Inflammatory macrophage (primary cell): ENCODE measurements at places on chromosomes 16 and 17.

- DNase-seq: no peak
Observed at GRCh38 chr17:65694601-65695000, 133.2 kb upstream of the AXIN2 start.

GRCh38 chr16:69283851-69284250 is 27.3 kb upstream of the VPS4A start:
- no peak for DNase-seq

DNA sequence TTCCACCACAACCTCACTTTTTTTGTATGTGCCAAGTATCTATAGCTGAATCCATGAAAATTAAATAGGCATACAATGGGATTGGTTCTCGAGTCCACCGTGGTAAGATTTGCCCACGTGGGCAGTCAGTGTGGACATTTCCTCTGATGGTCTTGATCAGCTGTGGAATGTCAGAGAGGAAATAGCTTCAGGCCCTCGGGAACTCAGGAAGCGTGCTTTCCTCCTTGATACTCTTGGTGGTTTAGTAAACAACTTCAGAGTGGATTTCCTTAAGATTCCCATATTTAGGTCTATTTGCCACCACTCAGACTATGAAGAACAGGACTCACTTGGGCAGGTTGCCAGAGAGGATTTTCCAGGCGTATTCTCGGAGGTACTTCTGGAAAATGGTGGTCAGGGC is 152.5 kb downstream of the VPS53 start:
- no peak for DNase-seq

GRCh38 chr17:28366605-28367004 is 1.6 kb upstream of the SEBOX start:
- no peak for DNase-seq

DNA sequence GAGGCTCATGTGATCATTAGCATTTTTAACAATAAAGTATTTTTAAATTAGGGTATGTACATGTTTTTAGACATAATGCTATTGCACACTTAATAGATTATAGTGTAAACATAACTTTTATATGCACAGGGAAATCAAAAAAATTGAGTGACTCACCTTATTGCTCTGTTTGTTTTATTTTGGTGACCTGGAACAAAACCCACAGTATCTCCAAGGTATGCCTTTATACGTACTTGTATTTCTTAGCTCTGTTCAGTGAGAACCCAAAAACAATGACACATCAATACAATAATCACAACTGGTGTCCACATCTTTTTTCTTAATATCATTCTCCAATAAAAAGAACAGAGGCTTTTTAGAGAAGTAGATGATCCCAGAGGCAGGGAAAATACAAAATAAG is 112.2 kb downstream of the CYB561 start:
- no peak for DNase-seq

GRCh38 chr17:82152556-82153294 is 54.7 kb upstream of the FASN start:
- no peak for DNase-seq

DNA sequence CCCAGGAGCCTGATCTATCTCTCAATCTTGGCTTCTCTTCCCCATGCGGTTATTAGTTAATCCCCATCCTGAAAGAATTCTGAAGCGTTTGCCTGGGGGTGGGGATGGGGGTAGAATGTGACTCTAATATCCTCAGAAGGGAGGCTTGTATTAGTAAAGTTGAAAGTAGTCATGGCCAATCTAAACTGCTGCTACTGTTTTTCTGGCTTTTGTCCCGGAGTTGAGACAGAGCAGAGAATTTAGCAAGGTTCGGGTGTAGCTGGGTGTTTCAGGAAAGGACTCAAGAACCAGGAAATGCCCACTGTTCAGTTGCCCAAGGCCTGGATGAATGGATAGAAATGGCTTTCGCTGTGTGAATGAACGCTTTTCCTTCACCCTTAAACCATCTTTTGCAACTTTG is 17.6 kb upstream of the ITGAM start:
- peak; percentile 82 for DNase-seq

- DNase-seq: no peak
Observed at GRCh38 chr16:77574867-77575624, 140.2 kb upstream of the ADAMTS18 start.

DNA sequence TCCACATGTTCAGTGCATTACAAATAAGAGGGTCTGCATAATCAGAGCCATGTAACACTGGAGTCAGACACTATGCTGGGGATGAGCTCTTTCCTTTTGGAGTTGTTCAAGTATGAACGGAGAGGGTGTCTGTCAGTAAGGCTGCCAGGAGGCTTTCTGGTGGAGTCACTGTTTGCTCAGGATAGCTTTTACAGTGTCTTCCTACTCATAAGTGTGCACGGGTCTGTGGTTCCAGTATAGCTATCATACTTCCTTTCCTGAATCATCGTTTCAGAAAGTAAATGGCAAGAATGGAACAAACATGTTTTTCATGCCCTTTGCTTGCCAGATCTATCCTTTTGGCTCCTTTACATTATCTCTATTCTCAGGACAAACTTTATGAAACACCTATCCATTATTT is 152.7 kb upstream of the CDH11 start:
- DNase-seq: no peak

DNA sequence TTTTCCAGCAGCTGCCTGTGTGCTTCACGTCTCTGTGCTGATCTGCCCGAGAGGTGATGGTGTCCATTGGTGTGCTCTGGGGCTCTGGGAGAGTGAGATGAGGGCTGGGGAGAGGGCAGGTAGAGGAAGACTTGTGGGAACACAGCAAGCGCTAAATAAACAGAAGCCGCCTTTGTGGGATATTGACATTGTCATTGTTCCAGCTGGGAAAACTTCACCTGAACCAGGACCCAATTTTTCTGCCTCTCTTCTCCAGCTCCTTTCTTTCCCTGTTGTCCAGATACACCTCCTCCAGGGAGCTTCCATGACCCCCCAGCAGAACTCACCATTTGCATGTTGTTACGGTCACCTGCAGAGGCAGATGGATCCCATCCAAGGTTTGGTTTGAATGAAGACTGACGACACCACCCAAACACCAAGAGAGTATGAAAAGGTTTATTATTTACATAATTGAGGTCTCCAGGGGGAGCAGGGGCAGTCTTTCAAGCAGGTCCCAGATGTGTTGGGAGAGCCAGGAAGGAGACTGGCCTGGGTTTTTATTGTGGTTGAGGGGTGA is 3.6 kb upstream of the ITGA3 start:
- DNase-seq: no peak

GRCh38 chr16:56505181-56505580 is 14.6 kb downstream of the BBS2 start:
- no peak for DNase-seq

- DNase-seq: no peak
Observed at GRCh38 chr16:4529085-4530060, 9.2 kb downstream of the CDIP1 start.

GRCh38 chr17:68011199-68011665 is 15.0 kb upstream of the C17orf58 start:
- peak; percentile 54 for DNase-seq

GRCh38 chr16:77877712-77878347 is 89.5 kb downstream of the VAT1L start:
- DNase-seq: no peak

DNA sequence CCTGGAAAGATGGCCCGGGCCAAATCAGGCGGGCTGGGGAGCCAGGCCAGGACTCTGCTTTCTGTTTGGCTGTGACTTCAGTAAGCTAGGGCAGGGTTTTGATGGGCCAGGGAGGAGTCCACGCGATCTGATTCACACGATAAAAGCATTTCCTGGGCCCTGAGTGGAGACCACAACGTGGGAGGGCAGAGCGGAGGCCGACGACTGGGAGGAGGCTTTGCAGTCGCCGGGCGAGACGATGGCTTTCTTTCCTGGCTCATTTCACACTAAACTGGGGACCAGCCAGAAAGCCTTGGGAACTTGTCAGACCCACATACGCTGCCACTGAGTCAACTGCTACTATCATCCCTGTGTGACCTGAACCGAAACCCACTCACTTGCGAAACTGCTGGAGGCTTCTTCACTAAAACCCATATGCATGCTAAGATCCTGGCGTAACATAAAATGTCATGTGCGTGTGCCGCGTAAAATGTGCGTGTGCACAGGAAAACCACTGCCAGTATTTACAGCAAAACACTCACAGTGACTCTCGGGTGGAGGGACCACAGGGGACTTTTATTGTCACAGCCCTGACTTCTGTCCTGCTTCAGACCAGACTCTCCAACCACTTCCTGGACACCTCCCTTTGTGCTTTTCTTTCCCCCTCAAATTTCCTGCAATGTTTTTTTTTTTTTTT is 14.2 kb upstream of the RHBDF2 start:
- DNase-seq: peak; percentile 94

- DNase-seq: no peak
Observed at GRCh38 chr17:15657868-15658267, 26.2 kb downstream of the TRIM16 start.

GRCh38 chr16:67543036-67543435 is 14.4 kb downstream of the RIPOR1 start:
- no peak for DNase-seq

DNA sequence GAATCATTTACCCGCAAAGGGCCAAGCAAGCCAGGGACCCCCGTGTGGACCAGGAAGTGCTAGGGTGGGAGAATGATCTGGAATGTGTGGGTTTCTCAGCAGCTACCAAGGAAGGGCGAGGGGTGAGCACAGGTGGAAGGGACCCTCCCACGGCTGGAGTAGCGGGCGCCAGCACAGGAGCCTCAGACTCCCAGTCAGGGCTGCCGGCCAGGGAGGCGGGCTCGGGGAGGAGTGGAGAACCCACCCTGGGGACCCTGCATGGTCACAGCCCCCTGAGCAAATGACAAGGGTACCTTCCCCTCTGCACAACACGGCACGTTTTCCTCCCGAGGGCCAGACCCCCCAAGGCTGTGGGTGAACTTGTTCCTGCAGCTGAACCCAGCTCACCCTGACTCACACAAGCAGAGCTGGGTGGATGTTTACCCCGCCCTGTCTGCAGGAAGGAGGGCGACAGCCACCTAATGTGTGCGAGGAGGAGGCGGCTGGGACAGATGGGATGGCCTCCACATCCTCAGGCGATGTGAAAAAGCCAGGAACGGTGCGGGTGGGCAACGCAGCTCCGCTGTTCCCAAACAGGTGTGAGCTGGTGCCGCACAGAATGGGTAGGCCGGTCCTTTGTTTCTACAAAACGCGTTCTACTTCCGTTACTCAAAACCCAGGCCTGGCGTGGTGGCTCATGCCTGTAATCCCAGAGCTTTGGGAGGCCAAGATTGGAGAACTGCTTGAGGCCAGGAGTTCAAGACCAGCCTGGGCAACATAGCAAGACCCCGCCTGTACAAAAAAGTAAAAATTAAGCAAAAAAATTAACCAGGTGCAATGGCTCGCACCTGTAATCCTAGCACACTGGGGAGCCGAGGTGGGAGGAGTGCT is 6.2 kb downstream of the ECI1 start:
- DNase-seq: no peak

DNA sequence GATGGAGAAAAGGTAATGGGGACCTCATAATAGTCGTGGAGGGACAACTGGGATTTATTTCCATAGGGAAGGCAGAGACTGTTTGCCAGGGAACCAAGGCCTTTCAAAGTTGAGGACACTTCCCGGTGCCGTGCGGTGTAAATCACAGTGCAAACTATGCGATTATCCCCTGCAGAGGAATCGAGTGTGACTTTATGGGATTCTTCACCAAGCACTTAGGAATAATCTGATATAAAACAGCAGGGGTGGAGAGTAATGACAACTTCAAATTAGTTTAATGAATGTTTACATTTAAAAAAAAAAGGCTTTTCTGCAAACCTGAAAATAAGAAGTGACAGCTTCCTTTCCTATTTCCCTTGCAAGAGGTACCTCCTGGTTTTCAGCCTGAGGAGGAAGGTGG is 538.2 kb downstream of the MAF start:
- no peak for DNase-seq

DNA sequence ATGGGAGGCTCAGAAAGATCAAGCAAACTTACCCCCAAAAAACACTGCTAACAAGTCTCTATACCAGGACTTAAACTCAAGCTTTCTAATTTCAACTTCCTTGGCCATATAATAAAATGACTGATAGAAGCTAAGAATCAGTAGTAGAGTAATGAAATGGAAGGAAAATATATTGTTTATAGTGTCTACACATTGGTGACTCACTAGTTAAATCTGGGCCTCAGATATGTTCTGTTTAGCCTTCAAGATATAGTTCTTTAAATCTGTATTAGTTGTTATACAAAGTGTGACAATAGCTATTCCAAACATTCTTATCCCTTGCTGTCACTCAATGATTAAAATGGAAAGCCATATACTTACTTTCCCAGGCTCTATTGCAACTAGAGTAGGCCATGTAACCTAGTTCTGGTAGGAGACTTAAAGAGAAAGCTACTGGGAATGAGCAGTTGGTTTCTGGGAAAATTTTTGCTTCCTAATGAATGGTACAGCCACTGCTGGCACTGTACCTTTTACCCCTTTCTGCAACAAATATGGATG is 18.3 kb downstream of the SSH2 start:
- no peak for DNase-seq

GRCh38 chr16:67800338-67800926 is 5.9 kb downstream of the RANBP10 start:
- DNase-seq: peak; percentile 74

- DNase-seq: no peak
Observed at GRCh38 chr16:1048442-1049112, 24.0 kb upstream of the SSTR5 start.

- DNase-seq: no peak
Observed at GRCh38 chr16:1557074-1557473, 23.6 kb downstream of the TMEM204 start.

GRCh38 chr17:76164331-76164730 is 23.3 kb upstream of the FOXJ1 start:
- DNase-seq: no peak

DNA sequence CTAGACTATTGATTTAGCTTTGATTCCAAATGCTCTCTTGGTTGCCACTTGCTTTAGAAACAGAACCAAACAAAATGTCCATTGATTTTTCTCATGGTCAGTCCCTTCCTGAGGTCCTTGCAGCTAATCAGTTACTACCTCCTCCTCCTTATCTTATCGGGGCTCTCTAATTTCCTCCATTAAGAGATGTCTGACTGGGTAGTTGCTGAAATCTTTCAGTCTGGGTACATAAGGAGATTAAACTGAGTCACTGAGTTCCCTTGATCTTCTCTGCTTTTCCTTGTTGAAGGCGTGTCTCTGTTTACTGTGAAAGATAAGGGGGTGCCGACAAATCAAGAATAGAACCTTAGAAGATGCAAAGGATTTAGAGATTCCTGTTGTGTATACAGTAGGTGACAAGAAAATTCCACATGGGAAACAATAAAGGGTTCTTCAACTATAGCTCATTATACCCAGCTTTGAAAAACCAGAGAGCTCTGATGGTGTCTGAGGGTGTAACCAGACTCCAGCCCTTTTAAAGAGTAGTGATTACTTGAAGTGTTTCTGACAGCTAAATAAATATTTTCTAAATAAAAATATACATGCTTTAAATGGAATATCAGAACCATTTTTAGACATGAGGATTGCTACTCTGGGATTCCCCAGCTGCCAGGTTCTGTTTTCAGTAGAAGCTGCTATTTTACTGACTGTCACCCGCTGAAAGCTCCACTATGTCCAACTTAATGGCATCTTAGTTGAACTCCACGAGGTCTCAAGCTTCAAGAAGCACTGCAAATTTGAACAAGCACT is 791.3 kb upstream of the SOX9 start:
- no peak for DNase-seq

DNA sequence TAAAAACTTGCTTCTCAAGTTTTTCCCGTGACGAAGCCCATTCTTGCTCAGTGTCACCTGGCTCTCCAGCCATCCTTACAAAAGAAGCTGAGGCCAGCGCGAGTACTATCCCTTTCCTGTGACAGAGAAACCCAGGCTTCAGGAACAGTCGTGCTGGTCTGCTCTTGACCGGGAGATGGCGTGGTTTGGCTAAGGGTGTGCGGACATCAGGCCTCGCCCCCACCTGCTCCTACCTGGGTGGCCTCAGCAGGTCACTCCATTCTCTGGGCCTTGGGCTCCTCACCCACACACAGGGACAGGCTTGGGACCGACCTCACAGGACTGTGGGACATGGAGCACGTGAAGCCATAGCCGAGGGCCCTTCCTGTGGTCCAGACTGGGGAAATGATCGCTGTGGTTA is 75.2 kb upstream of the CIBAR2 start:
- no peak for DNase-seq
